ENCODE measurements at places on chromosomes 3 and 15. TPM values are rescaled to one million over a fixed set of nuclear protein-coding genes. Genes with fewer than 3 reads are reported as not detected.

Gene NR1I2
- not detected for total RNA-seq

Gene SH3GL3
- total RNA-seq = 0.68 TPM

Gene EXD1
- total RNA-seq = not detected

Gene MNS1
- 2.7 TPM for total RNA-seq

Gene ITIH1
- total RNA-seq = not detected

Gene ROPN1
- not detected for total RNA-seq

Gene TCTA
- 23.4 TPM for total RNA-seq

Gene ASB14
- not detected for total RNA-seq

Gene ARPIN
- total RNA-seq = 12.6 TPM
